Stimulated activated CD8-positive, alpha-beta memory T cell treated with anti-CD3 and anti-CD28 coated beads, Interleukin-15, amount 100 ng/mL, for 24 hours (primary cell): ENCODE measurements at places on chromosomes 5 and 9.

DNA sequence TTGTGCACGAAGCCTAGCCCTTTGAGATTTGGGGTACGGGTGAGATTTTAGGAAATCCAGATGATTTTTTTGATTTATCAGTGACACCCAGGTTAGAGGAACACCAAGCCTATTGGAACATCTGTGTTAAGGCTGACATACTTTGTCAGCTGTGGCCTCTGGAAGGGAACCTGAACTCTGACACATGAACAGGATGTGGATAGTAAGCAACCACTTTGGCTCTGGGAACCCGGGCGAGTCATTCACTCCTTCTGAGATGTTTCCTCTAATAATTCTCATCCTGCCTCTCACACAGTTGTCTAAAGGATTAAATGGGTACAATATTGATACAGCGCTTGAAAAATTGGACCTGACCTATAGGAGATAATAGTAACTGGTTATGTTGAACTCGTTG, 67.8 kb downstream of the FGF1 start:
- DNase-seq = no peak

DNA sequence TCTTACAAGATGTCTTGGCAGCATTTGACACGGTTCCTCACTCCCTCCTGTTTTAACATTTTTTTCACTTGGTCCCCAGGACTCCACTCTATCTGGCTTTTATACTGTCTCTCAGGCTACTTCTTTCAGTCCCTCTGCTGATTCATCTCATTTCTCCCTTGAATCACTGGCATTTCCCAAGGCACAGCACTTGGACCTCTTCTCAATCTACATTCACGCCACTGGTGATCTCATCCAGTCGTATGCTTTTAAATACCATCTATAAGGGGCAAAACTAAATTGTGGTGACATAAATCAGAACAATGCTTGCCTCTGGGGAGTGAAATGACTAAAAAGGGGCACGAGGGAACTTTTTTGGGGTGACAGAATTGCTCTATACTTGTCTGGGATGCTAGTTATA, 47.1 kb downstream of the MAPKAP1 start:
- no peak for DNase-seq

DNA sequence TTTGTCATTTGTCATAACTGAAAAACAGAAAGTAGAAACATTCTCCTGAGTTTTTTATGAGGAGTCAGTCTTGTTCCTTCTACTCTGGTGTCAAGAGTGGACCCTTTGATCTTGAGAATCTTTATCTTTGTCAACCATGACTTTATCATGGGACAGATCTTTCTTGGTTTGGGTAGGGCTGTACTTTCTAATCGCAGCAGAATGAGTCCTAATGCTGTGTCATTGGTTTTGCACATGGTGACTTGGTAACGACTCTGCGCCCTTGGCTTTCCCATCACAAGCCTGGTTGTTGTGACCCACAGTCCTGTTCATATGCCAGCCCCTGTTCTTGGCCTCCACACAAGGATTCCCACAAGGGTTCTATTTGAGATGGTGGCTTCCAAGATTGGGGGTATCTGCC, 45.6 kb downstream of the AOPEP start:
- DNase-seq = no peak

DNA sequence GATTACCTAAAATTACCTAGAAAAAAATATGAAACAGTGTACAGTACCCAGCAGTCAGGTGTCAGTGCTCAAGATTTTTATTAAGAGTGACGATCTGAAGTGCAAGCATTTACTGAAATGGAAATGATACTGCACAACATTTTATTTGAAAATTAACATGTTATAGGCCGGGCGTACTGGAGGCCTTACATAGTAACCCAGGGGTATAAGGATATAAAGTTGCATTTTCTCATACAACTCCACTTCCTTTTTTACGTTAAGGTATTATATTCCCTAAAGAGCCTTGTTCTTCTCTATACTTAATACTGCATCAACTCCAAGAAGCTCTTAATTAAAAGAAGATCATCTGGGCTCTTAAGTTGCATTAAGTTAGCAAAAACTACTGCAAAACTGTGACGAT, 3.3 kb downstream of the MAT2B start:
- DNase-seq = no peak
